Stimulated activated CD4-positive, alpha-beta T cell treated with anti-CD3 and anti-CD28 coated beads, TNF-alpha, amount 100 ng/mL, for 1 hour (primary cell): ENCODE measurements at places on chromosomes 6 and 20.

GRCh38 chr6:134802426-134803058 lies 147.4 kb downstream of the ALDH8A1 start:
- no peak for DNase-seq

DNA sequence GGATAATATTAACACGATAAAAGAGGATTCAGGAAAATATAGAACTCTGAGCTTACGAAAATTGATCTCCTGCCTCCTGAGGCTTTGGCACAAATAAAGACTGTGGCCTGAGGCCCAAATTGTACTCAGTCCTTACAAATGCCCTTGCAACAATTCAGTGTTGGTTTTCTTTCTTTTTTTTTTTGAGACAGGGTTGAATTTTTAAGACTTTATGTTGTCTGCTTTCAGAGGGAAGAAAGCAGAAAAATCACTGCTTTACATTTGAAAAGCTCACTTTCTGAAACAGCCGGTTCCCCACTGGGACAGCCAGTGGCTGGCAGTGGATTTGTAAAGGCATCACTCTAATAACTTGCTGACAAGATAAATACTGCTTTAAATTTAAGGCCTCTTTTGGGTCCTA lies 290.5 kb downstream of the SLC35F1 start:
- no peak for DNase-seq

- no peak for DNase-seq
These were observed 98.8 kb downstream of the CCDC170 start for GRCh38 chr6:151592449-151593159.

GRCh38 chr6:7373739-7374138 lies 15.8 kb downstream of the CAGE1 start:
- no peak for DNase-seq

DNA sequence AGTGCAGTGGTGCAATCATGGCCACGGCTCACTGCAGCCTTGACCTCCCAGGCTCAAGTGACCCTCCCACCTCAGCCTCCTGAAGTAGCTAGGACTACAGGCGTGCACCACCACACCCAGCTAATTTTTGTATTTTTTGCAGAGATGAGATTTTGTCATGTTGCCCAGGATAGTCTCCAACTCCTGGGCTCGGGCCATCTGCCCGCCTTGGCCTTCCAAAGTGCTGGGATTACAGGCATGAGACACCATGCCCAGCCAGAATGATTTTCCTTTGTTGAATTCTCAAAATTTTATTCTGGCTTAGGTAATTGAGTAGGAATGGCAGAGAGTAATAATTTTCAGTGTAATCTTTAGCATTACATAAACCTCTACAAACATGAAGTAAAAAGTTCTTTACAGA lies 37.1 kb downstream of the SLC16A10 start:
- DNase-seq, result no peak

GRCh38 chr6:155880900-155881299 lies 425.3 kb upstream of the NOX3 start:
- DNase-seq, result no peak

DNA sequence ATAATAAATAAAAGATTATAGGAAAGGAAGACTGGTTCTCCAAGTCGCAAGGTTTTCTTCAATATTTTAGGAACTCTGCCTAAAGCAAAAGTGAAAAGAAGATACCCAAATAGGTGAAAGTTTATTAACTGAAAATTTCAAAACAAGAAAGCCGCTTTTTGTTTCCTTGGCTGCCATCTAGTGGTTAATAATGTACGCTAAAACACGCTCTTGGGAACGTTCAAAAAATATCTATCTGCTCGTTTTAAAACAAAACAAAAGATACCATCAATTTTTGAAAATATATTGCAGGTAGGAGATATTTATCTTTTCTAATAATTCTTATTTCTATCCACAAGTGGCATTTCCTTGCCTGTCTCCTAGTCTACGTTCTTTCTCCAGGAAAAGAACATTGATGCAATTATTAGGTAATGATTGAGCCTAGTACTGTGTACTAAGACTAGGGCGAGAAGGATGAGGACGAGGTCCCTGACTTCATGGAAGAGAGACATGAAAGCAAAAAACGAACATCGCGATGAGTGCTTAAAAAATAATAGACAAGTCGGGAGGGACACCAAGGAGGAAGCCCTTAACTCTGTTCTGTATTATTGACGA lies 97.2 kb downstream of the SPTLC3 start:
- no peak for DNase-seq

GRCh38 chr6:150261997-150262697 lies 106.7 kb upstream of the IYD start:
- DNase-seq, result no peak

DNA sequence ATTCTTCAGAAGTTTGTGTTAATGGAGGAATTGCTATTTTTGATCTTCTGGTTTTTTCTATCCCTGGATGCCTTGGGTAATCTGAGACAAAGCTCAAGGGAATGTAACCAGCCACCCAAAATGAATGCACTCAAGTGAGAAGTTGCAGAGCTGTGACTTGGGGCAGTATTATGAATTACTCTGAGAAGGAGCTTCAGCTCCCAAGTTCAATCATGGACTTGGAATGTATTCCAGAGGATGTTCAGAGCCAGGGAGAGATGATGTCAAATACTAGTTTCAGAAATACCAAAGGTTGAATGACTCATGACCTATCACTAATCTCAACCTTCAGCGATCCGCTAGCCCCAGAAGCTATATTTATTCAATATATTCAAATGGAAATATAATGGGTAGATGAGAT lies 375.2 kb upstream of the PLCB4 start:
- DNase-seq, result no peak

DNA sequence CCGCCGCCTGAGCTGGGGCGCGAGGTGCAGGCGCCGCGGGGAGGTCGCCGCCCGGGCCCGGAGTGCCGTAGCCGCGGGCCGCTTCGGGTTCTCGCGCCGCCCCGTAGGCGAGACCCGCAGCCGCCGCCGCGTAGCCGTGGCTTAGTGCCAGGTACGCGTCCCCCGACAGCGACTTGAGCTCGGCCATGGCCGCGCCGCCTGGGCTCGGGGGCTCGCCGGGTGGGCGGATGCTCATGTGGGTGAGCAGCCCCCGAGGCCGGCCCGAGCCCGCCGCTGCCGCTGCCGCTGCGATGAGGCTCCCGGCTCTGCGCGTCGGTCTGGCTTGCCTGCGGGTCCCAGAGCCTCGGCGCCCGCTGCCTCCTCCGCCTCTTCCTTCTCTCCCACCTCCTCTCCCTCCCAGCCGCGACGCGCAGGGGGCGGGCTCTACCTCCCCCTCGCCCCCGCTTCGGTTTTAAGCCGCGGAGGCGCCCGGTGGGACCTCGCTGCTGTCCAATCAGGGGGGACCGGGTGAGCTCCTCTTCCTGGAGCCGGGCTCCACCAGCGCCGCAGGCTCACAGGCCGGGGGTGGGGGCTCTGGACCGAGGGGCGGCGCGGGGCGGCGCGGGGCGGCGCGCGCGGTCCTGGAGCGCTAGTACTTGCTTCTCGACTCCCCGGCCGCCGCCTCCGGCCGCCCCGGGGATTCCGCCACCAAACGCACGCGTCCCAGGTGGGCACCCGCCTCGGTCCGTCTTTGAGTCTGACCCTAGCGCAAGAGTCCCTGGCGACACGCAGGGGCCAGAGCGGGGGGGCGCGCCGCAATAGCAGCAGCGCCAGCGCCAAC lies at the start of gene BHLHE23:
Gene BHLHE23, minus strand, starts transcription at position 425 of the 820 bp plus-strand sequence. Its CDS starts 190 bp downstream, at position 235.
- DNase-seq, result no peak

GRCh38 chr20:17735206-17735804 lies 35.5 kb downstream of the BANF2 start:
- DNase-seq, result no peak

DNA sequence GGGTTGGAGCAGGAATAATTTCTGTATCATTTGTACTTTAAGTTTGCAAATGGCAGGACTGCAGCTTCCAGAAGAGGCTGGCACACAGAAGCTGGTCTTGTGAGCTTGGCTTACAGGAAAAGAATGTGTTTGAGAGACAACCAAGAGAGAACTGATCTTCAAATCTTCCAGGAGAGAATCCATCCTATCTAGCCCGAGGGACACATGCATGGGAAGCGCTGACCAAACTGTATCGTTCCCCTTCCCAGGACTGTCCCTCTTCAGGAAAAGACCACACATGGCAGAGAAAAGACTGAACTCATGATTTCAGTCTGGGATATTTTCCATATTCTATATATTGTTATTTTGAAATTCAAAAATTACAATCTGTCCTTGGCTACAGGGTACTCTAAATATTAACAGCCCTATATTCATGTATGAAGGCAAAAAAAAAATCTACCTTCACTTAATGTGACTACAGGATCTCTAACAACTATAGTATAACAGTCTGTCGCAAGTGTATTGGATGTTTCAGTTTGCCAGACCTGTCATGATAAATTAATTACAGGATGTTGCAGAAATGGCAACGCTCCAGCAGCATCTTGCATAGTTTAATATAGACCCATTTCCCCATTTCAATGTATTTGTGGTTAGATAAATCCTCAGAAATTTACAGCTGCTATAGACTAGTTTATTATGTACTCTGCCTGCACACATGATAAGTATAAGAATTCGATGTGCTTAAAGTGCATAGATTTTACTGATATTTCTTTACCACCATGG lies 99.4 kb downstream of the MYB start:
- no peak for DNase-seq

GRCh38 chr6:105990151-105990550 lies 96.0 kb upstream of the PRDM1 start:
- no peak for DNase-seq

- DNase-seq, result no peak
These were observed 1592.6 kb downstream of the GRIK2 start for GRCh38 chr6:102986086-102986485.

DNA sequence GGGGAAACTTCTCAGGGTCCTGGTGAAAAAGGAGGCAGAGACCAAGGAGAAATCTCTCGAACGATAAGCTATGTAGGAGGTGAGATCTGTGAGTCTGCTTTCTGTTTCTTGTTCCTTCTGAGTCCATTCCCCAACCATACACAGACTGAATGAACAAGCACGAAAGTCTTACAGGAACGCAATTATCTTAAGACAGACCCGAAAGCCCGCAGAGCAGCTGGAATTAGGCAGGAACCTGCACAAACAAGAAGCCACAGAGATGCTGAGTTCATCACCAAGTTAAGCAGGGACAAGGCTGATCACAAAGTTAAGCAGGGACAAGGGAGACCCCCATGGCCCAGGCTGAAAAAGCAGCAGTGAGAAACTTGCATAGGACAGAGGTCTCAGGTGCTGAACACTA lies 21.4 kb upstream of the NELFCD start:
- DNase-seq, result no peak
